ENCODE measurements at places on chromosomes 2 and 18.

DNA sequence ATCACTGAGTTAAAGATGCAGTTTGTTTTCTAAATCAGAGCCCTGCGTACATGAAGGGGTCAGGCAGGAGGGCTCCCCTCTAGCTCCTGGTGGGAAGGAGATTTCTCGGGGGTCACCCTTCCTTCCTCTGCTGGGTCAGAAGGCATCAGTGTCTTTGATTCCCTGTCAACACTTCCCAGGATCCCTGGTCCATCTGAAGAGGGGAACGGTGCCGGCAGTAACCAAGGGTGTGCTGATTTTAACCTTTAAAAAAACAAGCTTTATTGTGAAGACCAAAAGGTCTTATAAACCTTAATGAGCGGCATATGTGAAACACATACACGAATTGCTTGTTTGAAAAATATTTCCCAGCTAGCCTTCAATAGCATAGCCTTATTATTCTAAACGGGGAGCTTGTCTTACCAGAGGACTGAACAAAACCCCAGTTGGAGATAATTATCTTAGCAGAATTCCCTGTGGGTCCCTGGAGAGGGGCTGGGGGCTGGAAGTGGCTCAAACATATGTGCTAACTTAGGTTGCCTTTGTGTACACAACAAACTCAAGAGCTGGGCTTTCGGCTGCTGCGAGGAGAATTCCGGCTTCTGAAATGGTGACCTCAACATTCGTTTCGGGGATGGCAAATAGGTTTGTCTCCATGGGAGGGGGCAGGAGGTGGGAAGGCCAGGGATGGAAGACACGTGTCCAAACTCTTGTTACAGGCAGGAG is 114.9 kb upstream of the MYCN start:
- no peak for DNase-seq

DNA sequence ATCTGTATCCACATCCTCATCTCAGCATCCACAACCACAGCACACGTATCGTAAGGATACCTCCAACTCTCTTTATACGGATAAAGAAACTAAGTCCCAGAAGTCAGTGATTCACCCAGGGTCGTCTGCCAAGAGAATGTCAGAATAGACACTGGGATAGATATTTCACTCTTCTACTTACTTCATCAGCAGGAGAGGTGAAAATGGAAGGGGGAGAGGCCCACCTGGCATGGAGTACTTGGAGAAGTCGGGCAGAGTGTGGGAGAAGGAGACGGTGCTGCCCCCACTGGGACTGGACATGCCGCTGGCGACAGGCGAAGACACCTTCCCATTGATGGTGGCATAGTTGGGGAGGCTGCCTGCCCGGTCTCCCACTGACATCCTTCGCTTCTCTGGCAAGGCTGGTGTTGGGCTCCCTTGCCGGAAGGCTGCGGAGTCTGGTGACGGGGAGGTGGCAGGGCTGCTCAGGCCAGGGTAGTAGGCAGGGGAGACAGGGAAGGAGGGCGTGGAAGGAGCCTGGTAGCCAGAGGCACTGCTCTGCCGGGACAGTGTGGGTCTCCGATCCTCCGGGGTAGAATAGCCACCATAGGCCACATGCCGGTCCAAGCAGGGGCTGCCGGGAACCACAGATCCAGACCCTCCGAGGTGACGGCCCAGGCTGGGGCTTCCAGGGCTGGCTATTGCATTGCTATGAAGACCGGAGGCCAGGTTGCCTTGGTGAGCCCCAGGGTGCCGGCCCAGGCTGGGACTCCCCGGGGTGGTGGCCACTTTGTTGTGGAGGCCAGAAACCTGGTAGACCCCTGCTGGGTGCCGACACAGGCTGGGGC is 185.1 kb downstream of the TNS1 start:
- DNase-seq = no peak

DNA sequence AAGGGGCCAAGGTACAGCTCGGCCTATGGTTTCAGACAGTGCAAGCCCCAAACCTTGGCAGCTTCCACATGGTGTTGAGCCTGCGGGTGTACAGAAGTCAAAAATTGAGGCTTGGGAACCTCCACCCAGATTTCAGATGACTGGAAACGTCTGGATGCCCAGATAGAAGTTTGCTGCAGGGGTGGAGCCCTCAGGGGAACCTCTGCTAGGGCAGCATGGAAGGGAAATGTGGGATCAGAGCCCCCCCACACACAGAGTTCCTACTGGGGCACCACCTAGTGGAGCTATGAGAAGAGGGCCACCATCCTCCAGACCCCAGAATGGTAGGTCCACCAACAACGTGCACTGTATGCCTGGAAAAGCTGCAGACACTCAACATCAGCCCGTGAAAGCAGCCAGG is 15.0 kb upstream of the DNAH7 start:
- no peak for DNase-seq

DNA sequence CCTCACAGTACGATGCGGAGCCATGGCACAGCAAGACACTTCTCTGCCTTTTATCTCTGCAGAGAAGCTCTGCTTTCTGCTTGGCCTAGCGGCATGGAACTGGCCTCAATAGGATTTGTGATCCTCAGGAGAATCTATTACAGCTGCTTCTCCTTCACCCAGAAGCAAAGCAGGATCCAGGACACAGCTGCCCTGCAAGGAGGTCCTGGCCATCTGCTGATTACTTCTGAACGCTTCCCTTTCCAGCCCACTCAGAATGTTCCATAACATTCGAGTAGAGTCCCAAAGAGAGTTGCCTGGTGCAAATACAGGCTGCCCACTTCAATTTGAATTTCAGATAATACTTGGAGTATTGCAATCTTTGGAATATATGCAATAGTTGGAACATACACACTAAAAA is 29.2 kb upstream of the KCNS3 start:
- no peak for DNase-seq

DNA sequence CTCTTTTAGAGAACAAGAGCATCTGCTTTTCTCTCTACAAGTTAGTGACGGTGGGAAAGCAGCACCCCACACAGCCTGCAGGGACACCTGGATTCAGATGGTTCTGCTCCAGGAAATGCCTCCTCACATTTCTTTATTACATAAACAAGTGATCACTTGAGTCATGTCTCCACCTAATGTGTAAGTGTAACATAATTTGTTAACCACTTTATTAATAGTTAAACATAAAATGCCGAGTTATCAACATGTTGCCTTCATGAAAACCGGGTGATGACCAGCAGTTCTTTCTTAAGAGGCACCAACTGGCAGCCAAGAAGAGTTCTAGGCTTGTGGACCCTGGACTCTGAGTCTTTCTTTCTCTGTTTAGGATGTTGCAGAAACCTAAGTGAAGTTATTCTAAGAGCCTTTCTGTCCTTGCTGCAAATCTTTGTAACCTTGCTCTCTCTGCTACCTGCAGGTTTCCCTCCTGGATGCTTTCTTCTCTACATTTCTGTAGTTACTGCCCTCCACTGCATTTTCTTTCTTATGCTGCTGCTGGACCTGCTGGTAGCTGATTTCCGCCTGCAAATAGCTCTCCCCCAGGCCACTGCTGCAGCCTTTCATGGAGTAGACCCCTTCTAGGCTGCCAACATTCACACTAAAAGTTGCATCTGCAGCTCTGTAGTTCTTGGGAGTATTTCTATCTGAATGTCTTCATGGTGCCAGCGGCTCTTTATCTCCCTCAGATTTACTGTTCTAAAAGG is 24.3 kb downstream of the UPP2 start:
- no peak for DNase-seq

- DNase-seq = no peak
Observed at GRCh38 chr18:29664278-29665036, 1378.1 kb downstream of the DSC3 start.

DNA sequence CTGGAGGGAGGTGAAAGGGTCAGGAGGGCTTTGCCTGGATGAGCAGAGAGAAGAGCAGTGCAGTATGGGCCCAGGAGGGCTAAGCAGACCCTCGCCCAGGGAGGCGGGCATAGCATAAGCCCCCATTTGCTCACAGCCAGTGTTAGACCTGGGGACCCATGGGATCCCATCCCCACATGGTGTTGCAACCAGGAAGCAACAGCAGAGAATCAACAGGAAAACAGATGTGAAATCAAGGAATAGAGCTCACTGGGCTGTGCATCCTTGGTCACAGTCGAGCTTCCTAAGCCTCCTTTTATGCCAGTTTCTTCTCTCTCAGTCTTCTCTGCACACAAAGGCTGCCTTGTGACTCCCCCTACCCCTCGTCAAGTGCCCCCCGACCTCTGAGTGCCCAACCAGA is 19.9 kb downstream of the ASB18 start:
- DNase-seq = no peak

DNA sequence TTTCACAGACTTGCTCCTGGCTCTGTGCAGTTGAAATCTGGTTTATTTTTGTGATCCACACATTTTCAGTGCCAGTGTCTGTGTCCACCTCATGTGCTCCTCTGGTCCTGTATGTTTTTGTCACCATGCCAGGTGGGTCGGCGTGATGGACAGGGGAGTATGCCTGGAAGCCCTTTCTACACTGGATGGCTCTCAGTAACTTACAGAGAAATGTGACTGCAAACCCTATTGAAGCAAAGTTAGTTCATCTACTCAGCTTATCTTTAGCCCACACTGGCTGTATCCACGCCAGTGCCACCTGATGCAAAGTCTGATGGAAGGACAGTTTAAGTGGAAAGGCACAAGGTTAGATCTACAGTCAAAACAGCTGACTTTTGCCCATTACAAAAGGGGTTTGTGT is 4.3 kb downstream of the IMPA2 start:
- no peak for DNase-seq

DNA sequence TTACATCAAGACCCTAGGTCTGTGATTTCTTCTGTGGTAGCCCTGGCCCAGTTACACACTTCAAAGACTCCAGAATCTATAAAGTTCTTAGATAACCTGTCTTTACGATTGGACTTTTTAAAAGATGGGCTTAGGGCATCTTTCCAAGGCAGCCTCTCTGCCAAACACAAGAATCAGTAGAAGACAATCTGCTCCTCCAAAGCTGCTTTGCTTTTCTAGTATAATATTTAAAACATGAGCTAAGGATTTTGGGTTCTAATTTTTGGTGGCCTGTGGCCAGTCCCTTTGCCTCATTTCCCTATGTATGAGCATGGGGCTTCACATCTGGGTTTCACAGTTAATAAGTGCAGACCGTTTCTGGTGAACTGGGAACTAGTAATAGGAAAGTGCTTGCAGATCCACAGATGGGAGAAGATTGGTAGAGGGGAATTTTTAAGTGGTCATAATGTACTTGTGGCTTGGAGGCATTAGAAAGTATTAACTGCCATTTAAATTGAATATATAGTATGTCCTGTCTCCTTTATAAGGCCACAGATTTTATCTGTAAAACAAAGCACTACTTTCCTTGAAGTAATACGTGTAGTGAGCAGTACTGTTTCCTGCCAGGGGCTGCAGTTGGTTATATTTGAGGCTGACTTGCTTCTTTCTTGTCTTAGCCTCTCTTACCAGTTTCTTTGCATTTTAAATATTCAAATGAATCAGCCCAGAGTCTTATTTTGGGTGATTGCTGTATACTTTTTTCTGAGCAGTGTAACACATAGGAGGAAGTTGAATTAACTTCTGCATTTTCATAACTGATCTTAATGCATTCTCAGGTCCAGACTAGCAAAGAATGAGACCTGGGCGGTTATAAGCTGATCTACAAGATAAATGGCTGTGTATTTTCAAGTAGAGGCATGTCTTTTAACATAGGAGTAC is 1.5 kb downstream of the ARPC2 start:
- DNase-seq = no peak

DNA sequence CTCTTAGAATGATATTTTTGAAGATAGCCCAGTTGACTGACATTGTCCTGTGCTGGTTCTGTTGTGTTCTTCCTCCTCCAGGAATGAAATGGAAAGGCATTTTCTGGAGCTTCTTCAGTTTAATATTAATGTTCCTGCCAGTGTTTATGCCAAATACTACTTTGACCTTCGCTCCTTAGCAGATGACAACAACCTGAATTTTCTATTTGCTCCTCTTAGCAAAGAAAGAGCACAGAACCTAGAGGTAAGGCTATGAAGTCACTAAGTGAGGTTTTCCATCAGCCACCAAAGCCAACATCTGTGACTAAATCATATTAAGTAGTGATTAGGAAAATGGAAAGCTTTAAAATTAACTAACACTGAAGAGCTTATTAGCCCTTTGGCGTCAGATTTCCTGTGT is 18.8 kb downstream of the FZD5 start:
- no peak for DNase-seq

DNA sequence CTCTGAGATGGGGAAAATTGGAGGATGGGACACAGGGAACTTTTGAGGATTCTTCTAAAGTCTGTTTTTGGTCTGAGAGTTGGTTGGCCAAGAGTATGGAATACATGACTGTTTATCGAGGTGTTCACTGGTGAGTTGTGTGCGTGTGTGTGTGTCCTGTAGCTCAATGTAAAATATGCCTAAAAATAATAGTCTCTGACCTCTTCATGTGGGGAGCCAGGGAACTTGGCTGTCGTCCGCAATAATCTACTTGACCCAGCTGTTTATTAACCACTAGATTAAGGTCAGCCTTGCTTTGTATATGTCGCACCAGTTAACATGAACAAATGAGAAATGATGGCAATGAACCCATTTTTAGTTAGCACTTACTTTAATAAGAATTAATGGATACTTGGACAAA is 177.5 kb upstream of the TPO start:
- DNase-seq = no peak

GRCh38 chr2:31397094-31397493 is 17.4 kb downstream of the XDH start:
- DNase-seq = peak; percentile 78

- DNase-seq = no peak
Observed at GRCh38 chr18:1050012-1050657, 145.5 kb downstream of the ADCYAP1 start.

DNA sequence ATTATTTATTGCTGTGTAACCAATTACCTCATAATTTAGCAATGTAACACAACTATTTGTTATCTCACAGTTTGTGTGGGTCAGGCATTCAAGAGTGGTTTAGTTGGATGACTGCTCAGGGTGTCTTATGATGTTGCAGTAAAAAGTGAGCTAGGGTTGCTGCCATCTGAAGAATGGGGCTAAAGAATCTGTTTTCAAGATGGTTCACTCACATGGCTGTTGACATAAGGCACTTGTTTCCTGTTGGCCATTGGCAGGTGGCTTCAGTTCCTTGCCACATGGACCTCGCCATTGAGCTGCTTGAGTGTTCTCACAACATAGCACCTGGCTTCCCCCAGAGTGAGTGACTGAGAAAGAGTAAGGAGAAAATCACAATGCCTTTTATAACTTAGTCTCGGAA is 123.2 kb downstream of the TMEM17 start:
- DNase-seq = no peak

DNA sequence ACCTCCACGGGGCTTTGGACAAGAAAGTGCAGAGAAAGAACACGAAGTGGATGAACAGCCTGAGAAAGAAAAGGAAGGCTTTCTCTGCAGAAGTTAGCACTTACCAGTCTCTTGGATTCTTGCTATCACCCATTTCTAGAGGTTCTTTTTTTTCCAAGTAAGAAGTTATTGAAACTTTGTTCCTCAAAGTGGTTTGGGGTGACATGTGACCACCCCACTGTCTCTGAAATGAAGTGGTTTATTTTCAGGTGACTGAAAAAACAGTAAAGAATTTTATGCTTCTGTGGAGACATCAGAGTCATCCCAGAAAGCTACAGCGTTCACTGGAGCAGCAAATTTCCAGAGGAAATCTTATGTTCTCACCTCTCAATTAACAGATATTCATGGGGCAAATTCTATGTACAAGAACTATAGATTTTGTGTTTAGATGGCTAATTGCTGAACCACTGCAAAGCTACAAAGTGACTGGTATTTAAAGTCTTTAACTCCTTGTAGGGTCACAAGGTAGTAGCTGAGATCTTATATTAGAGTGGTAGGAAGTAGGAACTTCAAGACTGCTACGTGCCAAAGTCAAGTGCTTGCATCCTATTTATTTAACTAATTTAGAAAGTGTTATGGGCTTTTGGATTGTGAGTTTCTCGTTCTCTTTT is 267.5 kb downstream of the TGIF1 start:
- no peak for DNase-seq
